ENCODE measurements at places on chromosomes 11 and 22.

- no peak for DNase-seq
Observed at GRCh38 chr11:113555071-113555619, 79.9 kb upstream of the DRD2 start.

- DNase-seq = no peak
Observed at GRCh38 chr11:95442531-95443050, 211.6 kb upstream of the SESN3 start.

DNA sequence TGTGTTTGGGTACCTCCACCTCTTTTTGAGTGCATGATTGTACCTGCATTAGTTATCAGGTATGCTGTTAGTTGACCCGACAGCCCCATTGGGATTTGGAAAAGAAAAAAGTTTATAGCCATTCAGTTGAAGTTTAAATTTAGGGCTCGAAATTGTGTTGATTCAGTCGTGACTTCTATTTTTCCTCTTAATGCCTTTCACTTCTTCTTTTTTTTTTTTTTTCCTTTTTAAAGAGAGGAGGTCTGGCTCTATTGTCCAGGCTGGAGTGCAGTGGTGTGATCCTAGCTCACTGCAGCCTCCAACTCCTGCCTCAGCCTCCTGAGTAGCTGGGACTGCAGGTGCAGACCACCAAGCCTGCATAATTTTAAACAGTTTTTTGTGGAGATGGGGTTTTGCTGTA is 2.3 kb downstream of the STT3A start:
- no peak for DNase-seq

- DNase-seq = no peak
Observed at GRCh38 chr11:57596266-57596885, 1.1 kb upstream of the SERPING1 start.

- DNase-seq = no peak
Observed at GRCh38 chr11:66291706-66292542, at the start of gene TMEM151A. TMEM151A (plus strand) TSS chr11:66291894; CDS start chr11:66292014, 120 bp downstream.

DNA sequence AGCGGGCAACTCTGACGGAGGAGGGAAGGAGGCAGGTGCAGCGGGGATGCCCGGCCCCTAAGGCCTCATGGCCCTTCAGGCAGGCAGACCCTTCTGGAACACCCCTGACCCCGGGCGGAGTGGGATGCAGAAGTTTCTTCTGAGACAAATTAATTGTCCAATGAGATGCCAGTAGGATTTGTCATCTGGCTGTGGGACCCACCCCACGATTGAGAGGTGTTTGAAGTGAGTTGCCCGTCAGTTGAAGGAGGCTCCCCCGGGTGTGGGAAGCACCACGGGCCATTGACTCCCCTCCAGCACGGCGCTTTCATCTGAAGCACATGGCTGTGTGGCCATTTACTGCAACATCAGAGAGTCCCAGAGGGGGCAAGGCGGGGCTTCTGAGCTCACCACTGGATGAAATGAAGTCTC is 527.8 kb downstream of the BRD1 start:
- no peak for DNase-seq

All from NCI-H1694 (cell line).